Mesendoderm (in vitro differentiated cells): ENCODE measurements at places on chromosomes 1 and 21.

- DNase-seq = no peak
Measured at GRCh38 chr1:39332291-39332690, 127.8 kb downstream of the MACF1 start.

DNA sequence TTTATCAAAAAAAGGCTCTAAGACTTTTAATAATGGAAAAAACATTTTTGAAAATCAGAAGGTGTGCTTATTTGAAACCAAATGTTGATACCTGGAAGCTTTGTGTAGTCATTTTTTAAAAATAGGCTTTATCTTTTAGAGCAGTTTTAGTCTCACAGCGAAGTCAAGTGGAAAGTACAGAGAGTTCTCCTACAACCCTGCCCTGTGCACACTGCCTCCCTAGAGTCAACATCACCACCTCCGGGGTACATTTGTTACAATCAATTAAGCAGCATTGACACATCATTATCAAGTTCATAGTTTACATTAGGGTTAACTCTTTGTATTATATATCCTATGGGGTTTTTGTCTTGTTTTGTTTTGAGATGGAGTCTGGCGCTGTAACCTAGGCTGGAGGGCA lies 10.7 kb upstream of the ERO1B start:
- no peak for DNase-seq

DNA sequence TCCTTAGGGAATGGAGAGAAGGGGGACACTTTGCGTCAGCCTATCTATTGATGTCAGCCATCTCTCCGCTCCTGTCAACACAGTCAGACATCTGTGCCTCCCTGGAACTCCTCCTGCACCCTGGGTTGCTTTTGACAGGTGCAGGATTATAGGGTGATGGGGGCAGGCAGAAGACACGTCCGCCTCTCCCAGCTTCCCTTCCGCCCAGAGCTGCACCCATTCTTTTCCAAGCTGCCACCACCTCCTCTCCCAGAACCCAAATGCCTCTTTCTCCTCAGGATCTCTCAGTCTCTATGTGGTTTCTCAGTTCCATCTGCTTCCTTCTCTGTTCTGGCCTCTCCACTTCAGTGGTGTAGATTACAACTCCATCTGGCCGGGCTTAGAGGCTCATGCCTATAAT lies 17.1 kb upstream of the KIF1B start:
- no peak for DNase-seq

DNA sequence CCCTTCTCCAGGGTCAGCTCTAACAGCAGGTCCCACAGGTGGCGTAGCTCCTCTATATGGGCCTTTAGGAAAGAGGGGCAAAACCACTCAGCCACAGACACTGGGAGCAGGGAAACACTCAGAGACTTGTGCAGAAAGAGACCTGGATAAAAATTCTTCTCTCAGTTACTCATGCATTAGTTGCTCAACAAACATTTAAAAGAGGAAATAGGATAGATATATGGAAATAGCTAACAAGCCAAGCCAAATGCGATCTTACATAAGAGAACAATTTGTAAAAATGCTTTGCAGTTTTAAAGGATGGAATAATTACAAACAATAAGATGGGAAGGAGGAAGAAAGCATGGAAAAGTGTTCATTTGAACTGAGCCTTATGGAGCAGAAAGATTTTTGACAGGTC lies 4.9 kb downstream of the SPTA1 start:
- DNase-seq = no peak

DNA sequence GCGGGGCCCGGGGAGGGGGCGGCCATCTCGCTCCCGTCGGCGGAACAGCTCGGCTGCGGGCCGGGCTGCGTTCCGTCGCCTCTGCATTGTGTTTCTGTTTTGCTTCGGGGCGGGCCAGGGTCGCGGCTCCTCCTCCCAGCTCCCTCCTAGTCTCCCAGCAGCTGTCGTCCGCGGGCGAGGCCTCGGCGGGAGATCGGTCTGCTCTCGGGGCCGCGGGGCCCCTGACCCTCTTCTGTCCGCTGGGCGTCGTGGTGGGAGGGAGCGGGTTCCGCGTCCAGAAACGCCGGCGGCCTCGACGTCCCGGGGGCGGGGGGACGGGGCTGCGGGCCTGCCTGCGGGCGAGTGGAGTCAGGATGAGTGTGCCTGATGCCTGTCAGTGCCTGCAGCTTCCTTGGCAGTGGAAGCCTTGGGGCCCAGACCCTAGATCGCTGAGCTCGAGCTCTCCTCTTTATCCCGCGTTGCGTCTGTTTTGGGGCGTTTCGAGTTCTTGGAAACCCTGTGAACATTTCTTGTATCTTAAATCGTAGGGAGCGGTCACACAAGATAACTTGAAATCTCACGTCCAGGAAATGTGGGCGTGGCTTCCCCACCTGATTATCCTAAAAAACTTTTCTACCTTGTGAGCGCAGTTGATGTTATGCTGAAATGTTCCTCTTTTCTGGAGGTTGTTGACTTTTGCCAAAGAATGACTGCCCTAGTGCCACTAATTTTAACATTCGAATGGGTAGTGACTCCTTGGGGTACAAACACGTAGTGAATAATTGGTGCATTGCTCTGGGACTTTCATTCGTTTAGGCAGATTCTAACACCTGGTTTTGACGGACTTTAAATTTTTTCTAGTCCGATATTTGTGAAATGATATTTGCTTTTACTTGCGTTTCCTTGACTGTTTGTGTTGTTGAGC lies 676 bp downstream of the MORC3 start:
- DNase-seq = peak; percentile 75

GRCh38 chr1:197099444-197099843 lies 32.4 kb upstream of the F13B start:
- DNase-seq = no peak

- DNase-seq = no peak
Measured at GRCh38 chr21:41555057-41555456, 47.1 kb upstream of the TMPRSS2 start.

GRCh38 chr21:42311816-42312625 lies 3.2 kb downstream of the TFF3 start:
- DNase-seq = no peak

DNA sequence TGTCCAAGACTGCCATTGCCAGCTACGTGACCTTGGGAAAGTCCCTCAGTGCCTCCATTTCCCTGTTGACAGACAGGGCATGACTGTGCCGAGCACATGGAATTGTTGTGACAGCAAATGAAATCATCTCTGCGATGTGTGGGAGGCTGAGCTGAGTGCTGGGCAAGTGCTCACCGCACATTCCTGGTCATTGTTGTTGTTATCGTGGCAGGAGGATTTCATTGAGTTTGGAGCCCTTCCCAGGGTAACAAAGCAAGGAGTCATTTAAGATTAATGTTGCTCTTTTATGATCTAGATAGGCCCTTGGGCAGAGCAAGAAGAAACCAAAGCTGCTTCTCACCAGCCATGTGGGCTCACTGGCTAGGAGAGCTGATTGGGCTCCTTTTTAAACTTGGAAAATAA lies 39.6 kb upstream of the ITPKB start:
- no peak for DNase-seq

DNA sequence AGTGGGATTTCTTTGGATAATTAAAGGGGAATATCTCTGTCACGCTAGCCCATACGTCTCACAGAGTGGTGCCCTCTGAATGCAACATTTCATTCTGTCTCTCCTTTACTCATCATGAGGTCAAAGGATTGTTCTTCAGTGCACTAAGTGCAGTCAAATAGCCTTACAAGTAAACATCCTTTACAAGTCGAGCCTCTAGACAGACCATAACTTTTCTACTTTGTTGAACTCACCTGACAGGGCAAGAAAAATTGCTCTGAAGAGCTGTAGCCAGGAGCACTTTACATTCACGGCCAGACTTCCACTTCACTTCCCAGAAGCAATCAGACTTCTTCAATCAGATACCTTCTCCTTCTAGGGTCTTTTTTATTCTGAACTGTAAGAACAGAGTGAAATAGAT lies 768.0 kb upstream of the TMPRSS15 start:
- DNase-seq = no peak

GRCh38 chr21:14321042-14321441 lies 61.9 kb downstream of the HSPA13 start:
- no peak for DNase-seq

- DNase-seq = no peak
Measured at GRCh38 chr21:27756191-27756590, 789.3 kb upstream of the ADAMTS5 start.

GRCh38 chr1:168146626-168147025 lies 9.9 kb upstream of the GPR161 start:
- peak; percentile 81 for DNase-seq

GRCh38 chr1:32040711-32041110 lies 27.0 kb downstream of the KHDRBS1 start:
- DNase-seq = no peak

- DNase-seq = peak; percentile 24
Measured at GRCh38 chr1:150829751-150830150, 21.7 kb upstream of the CTSK start.

GRCh38 chr1:51170342-51170741 lies 65.7 kb upstream of the RNF11 start:
- DNase-seq = no peak

DNA sequence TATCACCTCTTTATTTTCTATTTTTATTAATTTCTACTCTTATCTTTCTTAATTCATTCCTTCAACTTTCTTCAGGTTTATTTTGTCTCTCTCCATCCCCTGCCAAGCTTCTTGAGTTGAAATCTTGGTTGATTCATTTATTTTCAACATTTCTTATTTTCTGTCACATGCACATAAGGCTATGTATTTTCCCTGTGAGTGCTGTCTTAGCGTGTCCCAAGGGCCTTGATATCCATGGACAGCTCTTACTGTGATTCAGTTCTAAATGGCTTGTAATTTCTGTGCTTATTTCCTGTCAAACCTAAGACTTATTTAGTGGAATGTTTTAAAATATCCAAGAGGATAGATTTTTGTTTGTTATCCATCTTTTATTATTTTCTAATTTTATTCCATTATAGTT lies 36.8 kb upstream of the SCAF4 start:
- no peak for DNase-seq

DNA sequence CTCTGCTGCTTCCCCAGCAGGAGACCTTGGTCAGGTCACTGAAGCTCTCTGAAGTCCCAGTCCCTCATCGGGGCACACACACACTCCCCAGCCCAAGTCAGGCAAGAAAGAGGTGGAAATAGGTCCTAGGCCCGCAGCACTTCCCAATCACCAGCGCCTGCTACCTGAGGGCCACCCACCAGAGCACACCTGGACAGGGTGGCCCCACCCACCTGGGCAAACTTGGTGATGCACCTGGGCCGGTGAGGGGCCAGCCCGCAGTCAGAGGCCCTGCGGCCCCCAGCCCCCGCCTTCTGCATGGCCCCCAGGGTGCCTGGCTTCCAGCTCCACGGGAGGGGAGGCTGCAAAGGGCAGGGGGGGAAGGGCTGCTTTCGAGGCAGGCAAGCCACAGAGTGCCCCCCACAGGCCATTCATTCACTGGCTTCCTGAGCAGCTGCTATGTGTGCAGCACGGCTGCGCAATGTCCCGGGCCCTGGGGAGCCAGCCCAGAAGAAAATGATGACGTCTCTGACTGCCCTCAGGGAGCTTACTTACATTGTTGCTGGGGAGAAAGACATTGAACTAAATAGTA lies 4.7 kb downstream of the SH2D5 start:
- peak; percentile 72 for DNase-seq

GRCh38 chr1:147238053-147238902 lies 4.2 kb upstream of the CHD1L start:
- no peak for DNase-seq

DNA sequence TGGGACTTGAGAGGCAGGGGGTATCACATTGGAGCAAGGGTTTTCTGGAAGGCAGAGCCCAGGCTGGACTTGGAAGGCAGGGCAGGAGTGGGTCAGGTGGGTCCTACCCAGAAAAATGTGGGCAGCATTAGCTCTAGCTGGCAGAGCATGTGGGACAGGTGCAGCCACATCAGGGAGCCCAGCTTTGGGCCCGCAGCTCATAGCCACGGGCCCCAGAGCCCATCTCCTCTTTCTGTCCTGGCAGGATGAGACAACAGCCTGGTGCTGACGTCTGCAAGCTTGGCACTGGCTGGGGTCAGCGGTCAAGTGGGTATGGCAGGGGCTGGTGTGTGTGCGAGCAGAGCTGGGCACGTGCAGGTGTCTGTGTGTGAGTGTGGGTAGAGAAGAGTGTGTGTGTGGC lies 154.7 kb downstream of the GRIK3 start:
- no peak for DNase-seq

GRCh38 chr1:84892705-84893618 lies at the start of gene LPAR3:
LPAR3 (minus strand) TSS chr1:84893206; CDS start chr1:84866120, 27,086 bp downstream.
- DNase-seq = peak; percentile 86

DNA sequence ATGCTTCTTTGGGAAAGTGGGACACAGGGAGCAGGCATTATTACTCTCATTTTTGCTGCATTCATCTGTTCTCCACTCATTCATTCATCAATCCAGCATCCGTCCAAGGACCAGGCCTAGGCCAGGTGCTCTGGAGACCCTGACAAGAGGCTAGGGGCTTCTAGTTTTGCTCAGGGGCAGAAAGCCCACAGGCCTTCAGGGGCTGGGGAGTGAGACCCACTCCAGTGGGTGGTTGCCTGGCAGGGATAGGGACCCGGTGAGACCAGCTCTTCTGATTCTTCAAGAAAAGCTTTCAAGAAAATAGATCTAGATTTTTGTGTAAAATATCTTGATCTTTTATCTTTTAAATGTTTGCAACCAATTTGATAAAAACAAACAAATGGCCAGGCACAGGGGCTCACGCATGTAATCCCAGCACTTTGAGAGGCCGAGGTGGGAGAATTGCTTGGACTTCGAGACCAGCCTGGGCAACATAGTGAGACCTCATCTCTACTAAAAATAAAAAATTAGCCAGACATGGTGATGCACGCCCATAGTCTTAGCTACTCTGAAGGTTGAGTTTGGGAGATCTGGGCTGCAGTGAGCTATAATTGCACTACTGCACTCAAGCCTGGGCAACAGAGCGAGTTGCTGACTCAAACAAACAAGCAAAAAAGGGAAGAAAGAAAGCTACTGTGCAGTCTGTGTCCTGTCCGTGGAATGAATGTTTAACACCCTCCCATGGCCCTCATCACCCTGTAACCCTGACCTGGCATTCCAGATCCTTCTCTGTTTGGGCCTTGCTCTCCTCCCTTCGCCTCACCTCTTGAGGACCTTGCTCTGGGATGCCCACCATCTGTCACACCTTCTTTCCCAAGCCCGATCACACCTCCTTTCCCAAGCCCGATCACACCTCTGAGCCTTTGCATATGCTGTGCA lies 17.3 kb upstream of the LRP8 start:
- no peak for DNase-seq

- DNase-seq = no peak
Measured at GRCh38 chr1:44076066-44076465, 42.6 kb upstream of the KLF17 start.

DNA sequence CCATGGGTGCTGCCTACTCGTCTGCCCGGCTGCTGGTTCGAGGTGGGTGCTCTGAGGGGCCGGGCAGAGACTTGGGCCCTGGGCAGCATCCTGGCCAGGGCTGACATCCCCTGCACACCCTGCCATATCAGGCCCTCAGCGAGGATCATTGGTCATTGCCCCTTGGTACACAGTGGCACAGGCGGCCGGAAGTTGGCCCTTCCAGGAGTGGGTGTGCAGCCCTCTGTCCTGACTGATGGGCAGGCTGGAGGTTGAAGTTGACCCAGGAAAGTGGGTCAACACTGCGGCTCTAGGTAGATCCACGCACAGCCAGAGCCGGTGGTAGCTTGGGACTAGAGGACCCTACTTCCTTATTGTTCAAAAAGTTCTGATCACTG lies 72.9 kb downstream of the TRIM11 start:
- DNase-seq = no peak

GRCh38 chr1:228284148-228284495 lies 76.3 kb downstream of the OBSCN start:
- no peak for DNase-seq
